ENCODE measurements at places on chromosomes 11 and 22.

- DNase-seq = no peak
These were observed 106.1 kb upstream of the PARVA start for GRCh38 chr11:12271241-12271640.

- DNase-seq = no peak
These were observed 57.9 kb upstream of the NUP160 start for GRCh38 chr11:47906066-47906465.

DNA sequence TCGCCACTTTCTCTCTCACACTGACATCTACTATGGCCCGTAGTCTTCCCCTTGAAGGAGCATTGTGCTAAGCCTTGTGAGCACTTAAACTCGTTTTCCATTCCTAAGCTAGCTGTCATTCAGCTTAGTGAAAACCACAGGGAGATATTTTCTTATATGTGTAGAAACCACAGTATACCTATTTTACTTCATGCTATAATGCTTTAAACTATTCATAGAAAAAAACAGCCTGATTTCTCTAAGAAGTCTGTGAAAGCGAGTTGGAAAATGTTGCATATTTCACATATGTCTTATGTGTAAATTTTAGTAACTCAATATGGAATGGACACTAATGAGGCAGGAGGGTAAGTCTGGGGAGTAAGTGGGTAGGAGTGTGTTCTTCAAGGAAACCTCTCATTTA lies 194.3 kb upstream of the CTSC start:
- no peak for DNase-seq

- no peak for DNase-seq
These were observed 491.9 kb downstream of the MN1 start for GRCh38 chr22:27309697-27310096.

DNA sequence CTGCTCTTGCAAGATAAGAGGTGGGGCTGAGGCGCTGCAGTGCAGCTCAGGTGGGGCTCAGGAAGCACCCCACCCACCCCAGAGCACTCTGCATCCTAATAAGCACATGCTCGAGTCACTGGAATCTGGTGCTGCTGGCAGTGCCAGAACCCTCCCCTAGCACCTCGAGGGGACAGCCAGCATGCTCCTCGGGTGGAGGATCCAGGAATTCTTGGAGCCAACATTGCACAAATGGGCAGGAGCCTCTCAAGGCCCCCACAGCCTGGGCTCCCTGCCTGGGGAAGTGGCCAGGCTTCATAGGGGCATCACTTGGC lies 27.5 kb upstream of the CABP7 start:
- DNase-seq = no peak

DNA sequence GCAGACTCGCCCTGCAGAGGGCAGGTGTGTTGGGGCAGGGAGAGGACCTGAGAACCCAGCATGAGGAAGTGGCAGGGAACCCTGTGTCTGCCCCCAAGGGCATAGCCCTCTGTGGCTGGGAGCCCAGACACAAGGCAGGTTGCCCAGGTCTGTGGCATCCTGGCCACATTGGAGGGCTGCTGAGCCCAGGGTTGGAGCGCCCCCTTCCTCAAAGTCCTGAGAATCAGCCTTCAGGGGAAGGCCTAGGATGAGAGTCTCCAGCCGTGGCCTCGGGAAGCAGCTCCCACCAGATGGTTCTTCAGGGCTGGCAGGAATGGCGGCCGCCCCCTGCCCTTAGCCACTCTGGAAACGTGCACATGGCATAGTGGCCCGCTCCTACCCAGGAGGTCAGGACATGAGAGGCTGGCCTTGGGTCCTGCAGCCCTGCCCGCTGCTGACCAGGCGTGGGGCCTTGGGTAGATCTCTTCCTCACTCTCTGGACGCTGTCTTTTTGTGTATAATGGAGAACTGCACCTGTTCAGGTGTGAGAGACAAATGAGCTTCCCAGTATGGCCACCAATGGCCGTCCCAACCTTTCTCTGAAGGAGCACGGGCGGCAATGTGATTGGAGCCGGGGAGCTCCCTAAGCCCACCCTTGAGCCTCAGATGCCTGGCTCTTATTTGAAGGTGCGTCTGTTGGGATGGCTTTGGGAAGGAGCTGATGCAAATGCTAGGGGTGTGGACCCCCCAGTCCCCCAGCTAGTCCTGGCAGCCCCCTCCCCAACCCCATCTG lies 4.6 kb upstream of the CDC42BPG start:
- no peak for DNase-seq

DNA sequence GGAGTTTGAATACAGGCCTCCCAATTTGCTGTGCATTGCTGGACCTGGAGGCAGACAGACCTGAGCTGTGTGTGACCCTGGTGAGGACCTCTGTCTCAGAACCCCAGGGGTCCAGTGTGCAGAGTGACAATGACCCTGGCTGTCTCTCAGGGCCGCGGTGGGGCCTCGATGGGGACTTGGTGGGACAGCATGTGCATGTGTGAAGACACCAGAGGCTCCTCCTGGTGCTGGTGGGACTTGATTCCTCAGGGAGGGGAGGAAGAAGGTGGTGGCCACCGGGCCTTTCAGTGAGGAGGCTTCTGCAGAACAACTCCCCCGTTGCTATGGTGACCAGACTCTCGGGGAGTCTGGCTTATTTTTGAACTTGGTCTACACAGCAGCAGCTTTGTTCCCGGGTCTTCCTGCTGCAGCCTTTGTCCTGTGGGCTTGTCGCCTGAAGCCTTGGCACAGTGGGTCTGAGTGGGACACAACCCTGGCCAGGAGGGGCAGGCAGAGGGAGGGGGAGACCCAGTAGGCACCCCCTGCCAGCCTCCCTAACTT lies 35.3 kb downstream of the MCM5 start:
- no peak for DNase-seq

DNA sequence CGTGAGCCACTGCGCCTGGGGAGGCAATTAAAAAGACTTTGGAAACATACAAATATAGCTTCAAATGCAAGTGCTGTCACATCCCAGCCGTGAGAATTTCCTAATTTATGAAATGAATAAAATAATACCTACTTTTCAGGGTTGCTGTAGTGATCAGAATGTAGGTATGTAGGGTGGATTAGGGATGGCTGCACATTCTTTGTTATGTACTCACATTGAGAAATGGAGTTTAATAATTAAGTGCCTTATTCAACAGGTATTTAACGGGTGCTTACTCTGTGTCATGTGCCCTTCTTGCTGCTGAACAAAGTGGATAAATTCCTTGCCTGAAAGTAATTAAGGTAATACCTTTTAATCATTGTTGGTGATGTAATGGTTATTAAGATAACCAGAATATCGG lies 37.0 kb downstream of the MMP7 start:
- DNase-seq = no peak

DNA sequence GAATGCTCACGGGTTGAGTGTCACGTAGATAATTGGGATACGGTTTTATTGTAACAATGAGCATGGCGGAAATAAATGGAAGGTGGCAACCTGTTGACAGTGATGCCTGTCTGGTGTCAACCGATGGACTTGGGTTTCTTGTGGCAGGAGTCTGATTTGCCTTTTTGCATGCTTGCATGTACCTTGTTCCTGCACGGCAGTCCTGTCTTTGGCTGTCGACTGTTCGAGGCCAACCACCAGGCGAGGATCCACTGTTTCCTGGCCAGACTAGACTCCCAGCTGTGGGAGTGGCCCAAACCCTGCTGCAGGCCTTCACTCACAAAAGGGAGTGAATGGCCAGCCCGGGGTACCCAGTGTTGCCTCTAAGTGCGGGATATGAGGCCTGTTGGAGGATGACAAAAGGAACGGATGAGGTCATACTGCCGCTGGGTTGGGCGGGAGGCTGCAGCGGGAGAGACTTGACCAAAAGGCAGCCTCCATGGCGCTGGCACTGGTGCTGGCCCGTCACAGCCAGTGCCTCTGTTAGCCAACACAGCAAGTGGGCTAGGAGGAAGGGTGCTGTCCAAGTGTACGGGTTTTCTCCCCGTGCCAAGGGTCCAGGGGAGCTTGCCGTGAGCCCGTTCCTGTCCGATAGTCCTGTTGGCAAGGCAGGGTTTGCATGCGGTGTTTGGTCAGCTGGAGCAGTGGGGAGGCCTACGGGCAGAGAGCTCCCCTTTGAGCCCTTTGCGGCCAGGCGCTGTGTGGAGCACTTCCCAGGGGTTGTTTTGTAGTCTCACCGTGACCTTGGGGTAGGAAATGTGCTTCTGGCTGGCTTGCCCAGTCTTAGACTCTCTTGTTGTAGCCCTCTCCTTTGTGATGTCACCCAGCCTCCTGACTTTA lies 974 bp downstream of the DGCR8 start:
- no peak for DNase-seq

GRCh38 chr11:120068114-120068573 lies 69.8 kb downstream of the TRIM29 start:
- DNase-seq = no peak

GRCh38 chr22:47218671-47219070 lies 456.2 kb downstream of the TBC1D22A start:
- no peak for DNase-seq

GRCh38 chr22:42273855-42274451 lies 3.5 kb upstream of the TCF20 start:
- no peak for DNase-seq

DNA sequence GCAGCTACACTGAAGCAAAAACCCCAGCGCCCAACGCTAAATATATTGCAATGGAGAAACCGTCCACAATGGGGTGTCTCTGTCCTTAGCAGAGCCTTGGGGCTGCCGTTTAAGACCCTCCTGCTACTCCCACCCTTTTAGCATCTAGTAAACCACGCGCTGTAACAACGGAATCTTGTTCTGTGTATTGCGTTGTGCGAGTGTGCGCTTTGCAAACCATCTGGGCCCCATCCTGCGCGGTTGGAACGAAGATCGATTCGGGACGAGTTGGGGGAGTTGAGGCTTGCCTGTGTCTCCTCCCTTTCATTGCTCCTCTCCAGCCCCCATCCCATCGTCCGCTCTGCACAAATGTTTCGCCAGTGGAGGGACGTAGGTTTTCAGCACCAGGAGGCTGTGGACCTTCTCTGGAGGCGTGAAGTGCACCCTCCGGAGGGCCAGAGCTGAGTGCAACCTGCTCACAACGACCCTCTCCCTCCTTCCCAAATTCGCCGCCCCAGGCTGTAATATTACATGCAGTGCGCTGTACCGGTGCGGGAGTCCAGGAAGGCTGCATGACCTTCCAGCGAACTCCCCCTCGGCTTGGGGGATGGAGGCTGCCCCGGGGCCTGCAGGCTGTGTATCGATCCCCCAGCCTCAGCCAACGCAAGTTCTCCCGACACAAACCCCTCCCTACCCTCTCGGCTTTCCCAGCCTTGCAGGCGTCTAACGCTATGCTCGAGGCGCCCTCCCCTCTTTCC lies 1.6 kb upstream of the KMT2A start:
- DNase-seq = peak; percentile 26

DNA sequence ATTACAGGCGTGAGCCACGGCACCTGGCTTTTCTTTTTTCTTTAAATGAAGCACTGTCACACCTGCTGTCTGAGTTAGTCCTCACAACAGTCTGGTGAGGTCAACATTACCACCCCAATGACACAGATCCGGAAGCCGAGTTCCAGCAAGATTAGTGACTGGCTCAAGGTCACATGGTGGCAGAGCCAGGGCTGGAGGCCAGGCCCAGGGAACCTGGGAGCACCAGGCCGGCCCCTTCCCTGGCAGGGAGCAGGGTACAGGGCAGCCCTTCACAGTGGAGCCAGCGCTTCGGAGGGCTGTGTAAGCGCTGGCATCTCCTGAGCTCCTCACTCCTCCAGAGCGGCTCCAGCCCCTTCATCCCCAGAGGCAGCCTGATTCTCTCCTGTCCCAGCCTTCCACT lies 118.7 kb downstream of the ST3GAL4 start:
- no peak for DNase-seq

- no peak for DNase-seq
These were observed 33.4 kb downstream of the KCNQ1OT1 start for GRCh38 chr11:2666401-2666741.

DNA sequence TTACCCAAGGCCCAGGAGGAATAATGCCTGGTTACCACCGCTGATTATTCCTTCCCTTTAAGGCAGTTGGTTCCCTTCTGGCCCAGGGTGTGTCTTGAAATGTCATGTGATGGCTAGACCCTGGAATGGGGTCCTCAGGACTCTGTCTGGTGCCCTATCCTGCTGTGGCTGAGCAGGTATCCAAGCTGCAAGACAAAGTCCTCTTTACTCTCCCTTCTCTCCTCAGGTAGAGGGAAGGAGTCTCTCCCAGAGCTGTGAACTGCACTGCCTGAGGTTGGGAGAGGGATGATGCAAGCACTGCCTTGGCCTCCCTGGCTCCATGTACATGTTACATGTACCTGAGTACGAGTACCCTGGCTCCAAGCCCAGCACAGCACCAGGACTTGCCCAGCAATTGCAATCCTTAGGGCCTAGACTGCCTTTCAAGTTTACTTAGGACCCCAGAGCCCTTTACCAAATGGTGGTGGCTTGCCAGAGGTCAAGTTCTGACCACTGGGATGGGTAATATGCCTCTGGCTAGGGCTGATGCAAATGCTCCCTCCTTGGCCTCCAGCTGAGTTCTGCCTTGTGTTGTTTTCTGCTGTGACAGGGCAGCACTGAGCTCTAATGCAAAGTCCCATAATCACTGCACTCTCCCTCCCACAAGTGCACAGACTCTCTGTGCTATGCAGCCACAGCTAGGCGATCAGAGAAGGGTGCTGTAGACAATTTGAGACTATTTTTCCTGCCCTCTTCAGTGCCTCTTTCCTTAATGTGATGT lies 20.7 kb upstream of the AQP11 start:
- DNase-seq = no peak

DNA sequence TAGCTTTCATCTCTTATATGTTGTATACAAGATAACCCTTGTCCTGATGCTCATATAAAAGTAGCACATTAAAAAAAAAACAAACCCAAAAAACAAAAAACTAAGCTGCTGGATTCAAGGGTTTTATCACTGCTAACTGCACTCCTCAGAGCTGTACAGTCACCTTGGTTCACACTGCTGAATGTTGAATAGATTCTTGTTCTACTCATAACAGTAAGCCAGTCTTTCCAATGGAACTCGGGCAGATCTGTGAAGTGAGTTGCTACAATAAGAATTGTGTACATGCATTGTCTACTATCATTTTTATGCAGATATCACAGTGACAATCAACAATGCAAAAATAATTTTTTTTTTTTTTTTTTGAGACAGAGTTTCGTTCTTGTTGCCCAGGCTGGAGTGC lies 4.7 kb downstream of the HARBI1 start:
- no peak for DNase-seq

DNA sequence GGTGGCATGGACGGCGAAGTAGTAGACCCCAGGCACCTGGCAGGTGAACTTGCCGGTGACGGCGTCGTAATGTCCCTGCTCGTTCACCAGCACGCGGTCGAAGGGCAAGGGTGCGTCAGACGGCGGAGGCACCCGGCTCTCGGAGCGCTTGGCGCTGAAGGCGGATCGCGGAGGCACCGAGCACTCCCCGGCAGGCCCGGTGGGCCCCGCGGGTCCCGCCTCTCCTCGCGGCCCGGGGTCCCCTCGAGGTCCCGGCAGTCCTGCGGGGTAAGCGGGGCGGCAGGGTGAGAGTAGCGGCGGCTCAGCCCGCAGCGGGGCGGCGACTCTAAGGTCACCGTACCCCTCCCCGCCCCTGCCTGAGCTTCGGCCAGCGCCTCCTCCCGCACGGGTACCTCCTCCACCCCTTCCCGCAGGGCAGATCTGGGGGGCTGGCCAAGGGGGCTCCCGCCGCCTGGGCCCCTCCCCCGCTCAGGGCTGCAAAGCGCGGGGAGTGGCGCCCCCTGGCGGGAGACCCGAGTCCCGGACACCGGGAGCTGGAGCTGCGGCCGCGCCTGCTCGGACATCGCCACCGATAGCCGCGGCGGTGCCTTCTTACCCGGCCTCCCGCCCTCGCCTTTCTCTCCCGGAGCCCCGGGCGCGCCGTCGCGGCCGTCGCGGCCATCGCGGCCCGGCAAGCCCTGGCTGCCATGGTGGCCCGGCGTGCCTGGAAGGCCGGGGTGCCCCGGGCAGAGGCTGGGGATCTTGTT lies 921 bp downstream of the C1QTNF5 start:
- DNase-seq = no peak

Data from activated T-cell treated with anti-CD3 and anti-CD28 coated beads for 4 hours (primary cell).